Prostate gland (tissue), 2 donors: ENCODE measurements at places on chromosomes 3 and 15.

DNA sequence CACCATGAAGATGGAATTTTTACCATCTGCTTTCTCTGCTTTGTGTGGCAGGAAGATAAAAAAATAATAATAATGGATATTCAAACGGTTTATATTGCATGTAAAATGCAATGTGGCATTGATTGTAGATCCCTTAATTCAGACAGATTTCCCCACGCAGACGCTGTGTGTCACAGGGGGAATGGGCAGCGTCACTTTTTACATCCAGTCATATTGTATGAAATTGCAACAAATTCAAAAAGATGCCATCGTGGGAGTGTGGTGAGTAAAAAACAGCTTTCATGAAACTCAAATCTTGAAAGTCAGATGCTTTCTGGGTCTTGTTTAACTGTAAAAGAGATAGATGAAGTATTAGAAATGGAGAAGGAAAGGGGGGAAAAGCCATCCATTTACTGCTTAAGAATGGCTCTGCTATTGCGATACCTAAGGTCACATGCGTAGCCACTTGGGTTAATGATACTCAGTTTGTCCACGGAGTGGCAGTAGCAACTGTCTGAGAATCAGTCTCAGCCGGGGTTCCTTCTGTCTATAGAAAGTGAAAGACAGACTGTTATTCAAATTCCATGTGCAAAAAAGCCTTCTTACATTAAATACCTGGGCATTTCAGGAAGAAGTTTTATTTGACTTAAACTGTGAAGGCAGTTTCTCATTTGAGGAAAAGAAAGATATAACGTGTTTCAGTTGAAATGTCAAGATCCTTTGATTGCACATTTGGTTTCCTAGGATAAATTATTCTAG is 28.5 kb downstream of the BTD start:
- H3K4me3 ChIP-seq: no peak overlapping the region
- no peaks in the 10 kb centered on the region for H3K27me3 ChIP-seq
- no peaks in the 10 kb centered on the region for H3K36me3 ChIP-seq
- H3K27ac ChIP-seq: no peak overlapping the region
- peaks cover 6% of the 10 kb centered on the region for H3K4me1 ChIP-seq

GRCh38 chr3:82186017-82186416 is 424.6 kb upstream of the GBE1 start:
- no peaks in the 10 kb centered on the region for H3K27me3 ChIP-seq
- no peaks in the 10 kb centered on the region for H3K36me3 ChIP-seq
- H3K4me3 ChIP-seq: no peak overlapping the region
- DNase-seq: no peak
- no peak overlapping the region for H3K27ac ChIP-seq

DNA sequence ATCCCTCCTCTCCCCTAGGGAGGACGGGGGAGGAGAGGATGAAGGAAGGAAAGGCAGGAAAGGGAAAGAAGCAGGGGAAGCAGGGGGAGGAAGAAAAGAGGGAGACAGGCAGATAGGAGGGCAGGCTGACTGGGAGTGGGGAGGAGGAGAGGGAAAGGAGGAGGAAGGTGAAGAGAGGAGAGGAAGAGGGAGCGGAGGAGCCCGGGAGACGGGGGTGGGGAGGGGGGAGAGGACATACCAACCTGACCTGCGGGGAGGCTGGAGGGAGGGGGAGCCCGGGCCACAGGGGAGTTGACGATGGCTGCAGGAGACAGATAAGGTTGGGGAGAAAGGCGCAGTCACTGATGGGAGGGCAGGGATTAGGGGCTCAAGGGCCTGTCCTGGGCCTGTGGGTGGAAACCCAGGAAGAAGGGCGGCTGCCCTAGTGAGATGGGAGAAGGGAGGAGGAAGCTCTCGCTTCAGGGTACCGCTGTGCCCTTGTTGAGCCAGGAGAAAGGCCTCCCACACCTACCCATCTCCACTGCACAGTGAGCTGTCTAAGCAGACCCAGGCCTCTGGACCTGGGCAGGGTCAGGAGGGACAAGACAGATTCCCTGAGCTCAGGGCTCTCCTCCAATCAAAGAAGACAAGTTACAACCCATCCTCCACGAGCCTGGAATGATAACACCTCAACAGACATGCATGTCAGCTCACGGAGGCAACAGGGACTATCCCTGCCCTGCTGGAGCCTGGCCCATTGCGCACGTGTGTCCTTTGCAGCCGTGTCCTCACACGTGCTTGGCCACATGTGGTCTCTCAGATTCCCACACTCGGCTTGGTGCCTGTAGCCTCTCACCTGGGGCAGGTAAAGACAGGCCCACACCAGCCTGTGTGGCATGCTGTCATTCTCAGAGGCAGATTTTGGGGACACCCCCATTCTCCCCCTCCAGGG is 27.9 kb downstream of the C3orf18 start:
- H3K4me1 ChIP-seq: no peaks in the 10 kb centered on the region
- H3K36me3 ChIP-seq: no peaks in the 10 kb centered on the region
- no peaks in the 10 kb centered on the region for H3K27me3 ChIP-seq
- H3K27ac ChIP-seq: no peak overlapping the region

- H3K36me3 ChIP-seq: no peaks in the 10 kb centered on the region
- no peaks in the 10 kb centered on the region for H3K27me3 ChIP-seq
- no peak overlapping the region for H3K4me3 ChIP-seq
These were observed 92.6 kb upstream of the CCDC54 start for GRCh38 chr3:107284612-107285011.

DNA sequence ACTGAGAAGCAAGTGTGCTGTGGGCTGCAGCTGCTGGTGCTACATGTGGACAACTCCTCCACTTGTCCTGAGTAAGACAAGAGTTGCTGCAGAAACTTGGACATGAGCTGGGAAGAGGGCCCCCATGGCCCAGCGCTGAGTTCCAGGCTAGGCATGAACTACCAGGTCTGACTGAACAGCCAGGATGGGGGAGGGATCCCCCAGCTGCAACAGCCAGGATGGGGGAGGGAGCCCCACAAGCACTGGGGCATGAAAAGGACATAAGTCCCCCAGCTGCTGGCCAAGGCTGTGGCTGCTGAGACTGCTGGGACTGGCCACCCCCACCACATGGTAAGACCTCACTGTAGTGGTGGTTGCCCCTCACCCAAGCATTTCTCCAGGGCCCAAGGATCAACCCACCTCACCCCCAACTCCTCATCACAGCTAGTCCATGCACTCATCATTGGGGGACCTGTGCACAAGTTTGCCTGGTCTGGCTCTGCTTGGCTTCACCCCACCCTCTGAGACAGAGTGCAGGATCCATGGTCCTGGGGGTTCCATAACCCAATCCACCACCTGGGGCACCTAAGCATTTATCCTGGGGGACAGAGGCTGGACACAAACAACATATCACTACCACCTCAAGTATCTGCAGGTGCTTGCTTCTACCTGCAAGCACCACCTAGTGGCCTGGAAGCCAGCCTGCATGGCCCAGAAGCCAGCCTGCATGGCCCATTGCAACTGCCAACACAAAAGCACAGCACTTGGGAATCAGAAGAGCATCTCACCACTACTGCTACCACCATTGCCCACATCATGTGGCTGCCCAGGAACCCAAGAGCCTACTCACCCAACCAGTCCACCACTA is 84.5 kb upstream of the STT3B start:
- H3K27ac ChIP-seq: no peak overlapping the region
- H3K27me3 ChIP-seq: no peaks in the 10 kb centered on the region
- DNase-seq: no peak
- no peaks in the 10 kb centered on the region for H3K4me1 ChIP-seq
- H3K36me3 ChIP-seq: no peaks in the 10 kb centered on the region
- no peak overlapping the region for H3K4me3 ChIP-seq

- no peak overlapping the region for H3K27ac ChIP-seq
- DNase-seq: no peak
- H3K27me3 ChIP-seq: no peaks in the 10 kb centered on the region
- H3K36me3 ChIP-seq: no peaks in the 10 kb centered on the region
- H3K4me3 ChIP-seq: no peak overlapping the region
These were observed 19.1 kb upstream of the SEC13 start for GRCh38 chr3:10340046-10340445.

DNA sequence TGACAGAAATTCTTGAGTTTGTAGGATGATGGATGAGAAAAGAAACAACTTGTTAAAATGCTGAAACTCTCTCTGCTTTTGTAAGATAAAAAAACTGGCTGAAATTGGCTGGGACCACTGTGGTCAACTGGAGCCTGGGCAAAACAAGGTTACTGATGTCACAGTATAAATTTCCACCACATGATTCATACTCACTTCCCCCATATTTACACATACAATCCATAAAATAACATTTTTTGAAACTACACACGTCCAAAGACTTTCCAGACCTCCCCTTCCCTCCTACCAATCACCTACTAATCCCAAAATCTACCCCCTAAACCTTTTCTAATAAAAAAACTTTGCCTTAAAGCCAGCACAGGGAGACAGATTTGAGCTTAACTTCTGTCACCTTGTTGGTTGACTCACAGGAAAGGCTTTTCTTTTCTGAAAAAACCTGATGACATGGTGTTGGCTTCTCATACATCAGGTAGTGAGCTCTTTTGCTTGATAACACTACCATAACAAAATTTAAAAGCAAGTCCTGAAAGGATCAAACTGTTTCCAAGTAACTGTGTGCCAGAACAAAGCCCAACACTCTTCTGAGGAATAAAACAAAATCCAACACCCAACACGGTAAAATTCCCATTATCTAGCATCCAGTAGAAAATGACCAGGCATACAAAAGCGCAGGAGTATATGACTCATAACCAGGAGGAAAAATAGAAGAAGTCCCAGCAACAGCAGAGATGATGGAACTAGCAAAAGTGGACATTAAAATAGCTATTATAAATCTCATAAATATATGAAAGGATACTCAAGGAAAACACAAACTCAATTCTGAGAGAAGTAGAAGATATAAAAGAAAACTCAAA is 87.3 kb upstream of the SNRK start:
- no peak for DNase-seq
- H3K36me3 ChIP-seq: no peaks in the 10 kb centered on the region
- no peaks in the 10 kb centered on the region for H3K27me3 ChIP-seq
- no peak overlapping the region for H3K27ac ChIP-seq
- no peaks in the 10 kb centered on the region for H3K4me1 ChIP-seq
- no peak overlapping the region for H3K4me3 ChIP-seq

DNA sequence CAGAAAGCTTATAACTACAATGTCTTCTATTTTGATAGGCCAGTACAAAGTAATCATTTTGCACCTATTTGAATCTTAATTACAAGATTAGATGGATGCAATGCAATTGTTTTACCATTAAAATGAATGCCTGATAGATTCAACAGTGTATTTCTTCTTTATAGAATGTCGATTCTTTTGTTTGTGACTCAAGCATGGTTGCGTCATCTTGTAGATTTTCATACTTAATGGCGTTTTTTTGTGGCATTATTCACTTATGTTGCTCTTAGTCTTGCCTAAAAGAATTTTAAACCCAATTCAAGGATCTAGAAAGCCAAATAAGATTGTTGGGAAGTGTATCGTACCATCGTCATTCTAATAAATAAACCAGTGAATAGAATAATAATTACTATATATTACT is 21.4 kb downstream of the ZBTB38 start:
- H3K27ac ChIP-seq: no peak overlapping the region
- no peaks in the 10 kb centered on the region for H3K27me3 ChIP-seq
- no peak for DNase-seq
- peaks cover 12% of the 10 kb centered on the region for H3K4me1 ChIP-seq

DNA sequence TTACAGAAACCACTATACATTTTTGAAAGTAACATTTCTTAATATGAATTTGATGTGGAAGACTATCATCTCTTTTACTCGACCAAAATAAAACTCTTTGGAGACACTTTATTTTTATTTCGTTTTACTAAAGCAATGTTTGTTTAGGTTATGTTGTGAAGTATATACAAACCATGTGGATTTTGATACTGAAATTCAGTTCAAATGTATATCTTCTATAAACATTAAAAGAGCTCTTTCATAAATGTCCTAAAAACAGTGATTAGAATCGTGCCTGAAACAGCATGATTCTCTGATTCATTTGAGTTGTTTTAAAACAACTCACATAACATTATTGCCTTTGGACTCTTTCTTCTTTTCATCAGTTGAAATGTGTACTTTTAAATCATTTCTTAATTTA is 373.7 kb upstream of the GOLIM4 start:
- no peaks in the 10 kb centered on the region for H3K36me3 ChIP-seq
- H3K27me3 ChIP-seq: no peaks in the 10 kb centered on the region
- no peak overlapping the region for H3K4me3 ChIP-seq
- no peak for DNase-seq
- no peaks in the 10 kb centered on the region for H3K4me1 ChIP-seq

DNA sequence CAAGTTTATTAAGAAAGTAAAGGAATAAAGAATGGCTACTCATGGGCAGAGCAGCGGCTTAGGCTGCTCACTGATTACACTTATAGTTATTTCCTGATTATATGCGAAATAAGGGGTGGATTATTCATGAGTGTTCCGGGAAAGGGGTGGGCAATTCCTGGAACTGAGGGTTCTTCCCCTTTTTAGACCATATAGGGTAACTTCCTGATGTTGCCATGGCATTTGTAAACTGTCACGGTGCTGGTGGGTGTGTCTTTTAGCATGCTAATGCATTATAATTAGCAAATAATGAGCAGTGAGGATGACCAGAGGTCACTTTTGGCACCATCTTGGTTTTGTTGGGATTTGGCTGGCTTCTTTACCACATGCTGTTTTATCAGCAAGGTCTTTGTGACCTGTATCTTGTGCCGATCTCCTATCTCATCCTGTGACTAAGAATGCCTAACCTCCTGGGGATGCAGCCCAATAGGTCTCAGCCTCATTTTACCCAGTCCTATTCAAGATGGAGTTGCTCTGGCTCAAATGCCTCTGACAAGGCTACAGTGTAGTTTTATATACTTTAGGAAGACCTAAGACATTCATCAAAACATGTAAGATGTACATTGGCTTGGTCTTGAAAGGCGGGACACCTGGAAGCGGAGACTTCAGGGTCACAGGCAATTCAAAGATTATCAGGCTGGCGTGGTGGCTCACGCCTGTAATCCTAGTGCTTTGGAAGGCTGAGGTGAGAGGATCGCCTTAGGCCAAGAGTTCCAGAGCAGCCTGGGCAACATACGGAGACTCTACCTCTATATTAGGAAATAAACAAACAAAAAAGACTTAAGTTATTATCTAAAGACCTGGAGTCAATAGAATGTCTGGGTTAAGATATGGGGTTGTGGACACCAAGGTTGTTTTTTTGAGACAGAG is 3.2 kb upstream of the BLOC1S6 start:
- DNase-seq: no peak
- H3K4me1 ChIP-seq: no peaks in the 10 kb centered on the region
- H3K4me3 ChIP-seq: no peak overlapping the region

- H3K27ac ChIP-seq: no peak overlapping the region
- no peaks in the 10 kb centered on the region for H3K36me3 ChIP-seq
- no peaks in the 10 kb centered on the region for H3K27me3 ChIP-seq
- H3K4me1 ChIP-seq: no peaks in the 10 kb centered on the region
- no peak overlapping the region for H3K4me3 ChIP-seq
- DNase-seq: no peak
These were observed 223.3 kb downstream of the FOXP1 start for GRCh38 chr3:71360180-71360579.

- no peaks in the 10 kb centered on the region for H3K36me3 ChIP-seq
- H3K27me3 ChIP-seq: no peaks in the 10 kb centered on the region
- H3K4me3 ChIP-seq: no peak overlapping the region
- H3K4me1 ChIP-seq: no peaks in the 10 kb centered on the region
- no peak for DNase-seq
- H3K27ac ChIP-seq: no peak overlapping the region
These were observed 177.9 kb downstream of the ERC2 start for GRCh38 chr3:56290374-56290773.

- peak; percentile 57 for DNase-seq
- no peaks in the 10 kb centered on the region for H3K36me3 ChIP-seq
- no peaks in the 10 kb centered on the region for H3K27me3 ChIP-seq
- H3K4me1 ChIP-seq: peaks cover 10% of the 10 kb centered on the region
- peak overlapping the region; percentile 89 for H3K27ac ChIP-seq
These were observed 43.7 kb upstream of the ATP2C1 start for GRCh38 chr3:130850044-130850797.
